ENCODE measurements at places on chromosomes 13 and 19.

DNA sequence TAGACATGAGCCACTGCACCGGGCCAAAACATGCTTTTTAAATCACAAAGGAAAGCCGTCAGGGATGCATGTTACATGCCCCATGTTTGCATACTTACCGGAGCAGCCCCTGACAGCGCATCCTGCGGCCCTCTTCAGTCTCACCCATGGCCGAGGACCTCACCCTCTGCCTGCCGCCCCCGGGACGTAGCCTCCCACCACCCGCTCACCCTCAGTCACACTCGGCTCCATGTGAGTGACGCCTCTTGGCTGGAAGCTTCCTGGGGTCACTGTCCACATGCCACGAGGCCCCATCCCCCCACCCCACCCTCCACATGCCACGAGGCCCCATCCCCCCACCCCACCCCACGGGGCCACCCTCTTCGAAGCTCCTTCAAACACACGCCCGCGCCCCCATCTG, 46.1 kb upstream of the SPACA7 start:
- DNase-seq = no peak

- DNase-seq = no peak
Measured at GRCh38 chr13:75347925-75348324, 134.0 kb downstream of the TBC1D4 start.

- no peak for DNase-seq
Measured at GRCh38 chr13:76775088-76775740, 111.0 kb downstream of the KCTD12 start.

DNA sequence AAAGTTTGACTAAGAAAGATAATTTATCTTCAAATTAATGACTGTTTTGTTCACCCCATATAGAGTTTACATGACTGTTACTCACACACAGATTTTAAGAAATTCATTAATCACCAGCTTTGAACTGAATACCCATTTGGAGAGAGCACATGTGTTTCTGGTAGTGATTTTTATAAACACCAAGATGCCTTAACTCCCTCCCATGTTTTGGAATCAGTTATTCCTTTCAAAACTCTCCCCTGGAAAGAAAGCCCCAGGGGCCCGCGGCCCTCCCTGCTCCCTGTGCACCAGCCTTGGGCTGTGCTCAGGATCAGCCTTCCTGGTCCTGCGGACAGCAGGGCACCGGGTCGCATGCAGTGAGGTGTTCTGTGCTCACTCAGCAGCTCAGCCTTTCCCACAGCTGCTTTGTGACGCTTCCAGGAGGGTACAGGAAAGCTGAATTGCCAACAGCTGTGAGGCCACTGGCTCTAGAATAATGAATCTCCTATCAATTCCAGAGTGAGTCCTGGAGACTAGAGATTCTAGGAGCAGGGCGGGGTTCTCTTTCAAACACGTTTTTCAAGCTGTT, 483.2 kb downstream of the EFNB2 start:
- DNase-seq = no peak

- no peak for DNase-seq
Measured at GRCh38 chr19:49952906-49953305, 8.1 kb downstream of the SIGLEC11 start.

GRCh38 chr13:74450525-74450845, 316.3 kb upstream of the KLF12 start:
- no peak for DNase-seq
